ENCODE measurements at places on chromosomes 2 and 18.

GRCh38 chr18:60047556-60047955 lies 147.8 kb downstream of the PMAIP1 start:
- H3K27me3 ChIP-seq = no peaks in the 10 kb centered on the region
- H3K36me3 ChIP-seq = no peaks in the 10 kb centered on the region
- no peaks in the 10 kb centered on the region for H3K4me1 ChIP-seq
- no peak overlapping the region for H3K4me3 ChIP-seq
- no peak for DNase-seq
- H3K27ac ChIP-seq = no peak overlapping the region

DNA sequence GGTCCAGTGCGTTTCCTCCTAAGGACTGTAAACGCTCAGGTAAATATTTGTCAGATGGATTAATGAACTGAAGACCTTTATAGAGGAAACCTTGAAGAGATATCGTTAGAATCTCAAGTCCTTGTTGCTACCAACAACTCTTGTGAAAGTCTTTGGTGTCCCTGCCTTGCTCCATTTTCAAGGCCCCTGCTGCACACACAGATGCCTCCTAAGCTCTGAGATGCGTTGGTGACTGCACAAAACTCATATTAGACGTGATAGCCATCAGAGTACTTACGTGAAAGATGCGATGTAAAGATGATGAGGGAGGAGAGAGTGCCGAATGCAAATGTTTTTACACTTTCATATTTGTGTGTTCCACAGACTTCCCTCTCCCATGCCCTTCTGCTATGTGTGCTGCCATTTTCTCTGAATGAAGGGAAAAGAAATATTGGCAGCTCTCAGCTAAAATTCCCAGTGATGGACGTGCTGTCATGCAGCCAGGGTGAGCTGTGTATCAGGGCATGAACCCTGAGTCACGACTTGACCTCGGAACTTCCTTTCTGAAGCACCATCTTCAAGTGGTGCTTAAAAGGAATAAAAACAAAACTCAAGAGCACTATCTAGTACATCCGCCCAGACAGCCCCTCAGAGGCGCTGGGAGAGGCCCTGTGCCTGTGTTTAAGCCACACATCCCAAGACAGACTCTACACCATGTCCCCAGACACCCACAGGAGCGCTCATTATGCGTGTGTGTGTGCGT lies 117.4 kb downstream of the FAM210A start:
- no peaks in the 10 kb centered on the region for H3K27me3 ChIP-seq
- peak overlapping the region; percentile 85 for H3K27ac ChIP-seq
- H3K36me3 ChIP-seq = peaks cover 12% of the 10 kb centered on the region
- peaks cover 68% of the 10 kb centered on the region for H3K4me1 ChIP-seq

- no peaks in the 10 kb centered on the region for H3K36me3 ChIP-seq
- H3K27ac ChIP-seq = peak overlapping the region; percentile 18
- H3K27me3 ChIP-seq = no peaks in the 10 kb centered on the region
- no peak for DNase-seq
These were observed 157.3 kb upstream of the ALKAL2 start for GRCh38 chr2:444937-445884.

DNA sequence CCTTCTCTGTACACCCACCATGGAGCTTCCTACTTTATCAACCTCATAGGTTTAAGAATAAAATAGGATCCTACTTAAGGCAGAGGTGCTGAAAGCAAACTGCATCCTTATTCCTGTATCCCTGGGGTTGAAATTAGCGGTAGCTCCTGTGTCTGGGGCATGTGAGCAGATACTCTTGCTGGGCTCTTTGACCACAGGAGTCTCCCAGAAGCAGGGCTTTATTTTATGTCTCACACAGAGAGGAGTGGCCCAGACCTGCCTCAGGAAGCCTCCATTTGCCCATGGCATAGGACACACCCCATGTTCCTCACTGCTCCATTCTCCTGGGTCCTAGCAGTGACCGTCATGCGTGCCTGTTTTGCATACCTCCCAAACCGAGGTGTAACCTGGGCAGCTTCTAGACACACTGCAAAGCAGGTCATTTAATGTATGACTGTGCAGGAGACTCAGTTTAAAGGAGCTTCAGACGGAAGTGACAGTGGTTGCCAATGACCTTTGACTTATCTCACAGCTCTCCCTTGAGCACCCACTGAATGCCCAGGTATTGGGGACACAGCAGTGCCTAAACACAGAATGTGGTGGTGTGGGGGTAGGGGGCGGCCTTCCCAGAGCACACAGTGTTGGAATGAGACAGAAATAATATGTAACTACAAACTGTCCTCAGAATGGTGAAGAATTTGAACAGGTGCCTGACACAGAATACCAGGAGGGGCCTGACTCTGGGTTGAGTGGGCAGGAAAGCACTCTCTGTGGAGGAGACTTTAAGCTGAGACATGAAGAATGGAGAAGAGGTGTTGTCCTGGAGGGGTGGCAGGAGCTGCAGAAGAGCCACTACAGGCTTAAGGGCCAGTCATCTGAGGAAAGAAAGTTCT lies 3.7 kb downstream of the TMEM37 start:
- no peak overlapping the region for H3K27ac ChIP-seq
- no peaks in the 10 kb centered on the region for H3K36me3 ChIP-seq
- DNase-seq = no peak
- H3K4me1 ChIP-seq = peaks cover 9% of the 10 kb centered on the region
- no peak overlapping the region for H3K4me3 ChIP-seq

DNA sequence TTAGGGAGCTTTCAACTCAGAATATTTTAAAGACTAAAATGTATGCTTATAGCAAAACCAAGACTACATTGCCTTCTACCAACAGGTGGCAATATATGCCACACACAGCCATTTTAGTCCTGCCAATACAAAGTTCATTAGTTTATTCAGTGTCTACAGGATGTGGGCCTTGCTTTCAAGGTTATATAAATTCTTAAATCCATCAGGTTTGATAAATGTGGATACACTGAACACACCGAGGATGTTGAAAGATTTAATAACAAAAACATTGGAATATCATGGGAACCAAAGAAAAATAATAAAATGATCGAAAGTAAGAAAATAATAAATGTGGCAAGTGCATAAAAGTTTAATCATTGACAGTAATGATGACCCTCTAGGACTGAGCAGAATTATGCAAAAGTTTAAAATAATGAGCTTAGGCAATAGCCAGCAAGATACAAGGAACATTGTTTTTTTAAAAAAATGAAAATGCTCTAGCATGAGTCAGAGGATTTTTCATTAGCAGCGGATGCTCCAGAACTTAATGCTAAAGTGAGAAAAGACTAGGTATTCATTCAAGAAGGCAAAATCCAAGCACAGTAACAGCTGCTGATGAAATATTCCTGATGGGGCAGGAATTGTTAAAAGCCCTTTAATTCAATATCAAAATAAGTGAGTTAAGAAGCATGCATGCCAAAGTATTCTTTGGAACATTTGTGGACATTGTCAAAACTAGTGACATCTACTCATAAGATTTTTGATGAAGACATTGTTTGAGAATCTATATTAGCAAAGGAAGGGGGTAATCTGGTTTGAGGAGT lies 14.2 kb downstream of the SCN9A start:
- H3K27me3 ChIP-seq = no peaks in the 10 kb centered on the region
- H3K27ac ChIP-seq = no peak overlapping the region
- no peaks in the 10 kb centered on the region for H3K4me1 ChIP-seq
- no peak overlapping the region for H3K4me3 ChIP-seq
- H3K36me3 ChIP-seq = no peaks in the 10 kb centered on the region

- H3K4me1 ChIP-seq = peaks cover 29% of the 10 kb centered on the region
- H3K4me3 ChIP-seq = no peak overlapping the region
- peaks cover 100% of the 10 kb centered on the region for H3K27me3 ChIP-seq
- DNase-seq = no peak
These were observed 10.6 kb upstream of the PAX3 start for GRCh38 chr2:222309361-222309760.

- DNase-seq = peak; percentile 28
- H3K4me3 ChIP-seq = peak within 1 kb of the TSS; percentile 38
- peaks cover 56% of the 10 kb centered on the region for H3K27me3 ChIP-seq
- H3K27ac ChIP-seq = no peak within 1 kb of the TSS
- H3K4me1 ChIP-seq = peaks cover 13% of the 10 kb centered on the region
These were observed at the start of gene ZNF385B for GRCh38 chr2:179861416-179862067. Gene ZNF385B, minus strand, starts transcription at chr2:179861612.

- no peaks in the 10 kb centered on the region for H3K27me3 ChIP-seq
- no peak overlapping the region for H3K27ac ChIP-seq
- DNase-seq = no peak
- H3K36me3 ChIP-seq = peaks cover 18% of the 10 kb centered on the region
These were observed 75.6 kb upstream of the OTX1 start for GRCh38 chr2:62974999-62975398.

- H3K36me3 ChIP-seq = peaks cover 41% of the 10 kb centered on the region
- no peaks in the 10 kb centered on the region for H3K27me3 ChIP-seq
- no peak overlapping the region for H3K27ac ChIP-seq
- H3K4me1 ChIP-seq = peaks cover 36% of the 10 kb centered on the region
- DNase-seq = no peak
These were observed 33.7 kb downstream of the FASTKD2 start for GRCh38 chr2:206799083-206799482.

DNA sequence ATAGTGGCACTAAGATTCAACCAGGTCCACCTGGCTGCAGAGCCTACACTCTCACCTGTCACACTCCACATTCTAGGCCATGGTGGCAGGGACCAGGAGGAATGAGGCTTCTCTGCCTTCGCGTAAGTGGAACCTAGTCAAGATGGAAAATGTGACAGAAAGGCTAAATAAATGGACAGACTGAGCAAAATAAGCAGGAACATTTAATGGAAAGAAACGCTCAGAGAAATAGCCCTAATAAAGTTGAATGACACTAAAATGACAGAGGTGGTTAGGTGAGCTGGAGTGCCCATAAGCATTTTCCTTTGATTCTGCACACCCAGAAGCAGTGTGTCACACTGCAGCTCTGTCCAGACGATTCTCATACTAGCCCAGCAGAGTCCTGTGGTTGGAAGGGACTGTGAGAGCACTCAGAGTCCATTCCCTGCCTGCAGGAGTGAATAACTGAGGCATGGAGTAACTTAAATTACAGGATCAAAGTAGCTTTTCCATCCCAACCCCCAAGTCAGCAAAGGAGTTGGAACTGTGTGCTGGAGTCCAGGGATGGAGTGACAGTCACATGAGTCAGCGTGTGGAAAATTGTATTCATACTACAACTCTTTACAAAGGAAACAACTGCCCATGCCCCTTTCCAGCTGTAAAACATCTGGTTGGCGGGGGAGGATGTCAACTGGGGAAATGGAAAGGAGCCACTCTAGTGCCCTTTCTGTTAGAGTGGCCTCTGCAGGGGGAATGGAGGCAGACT lies 105.4 kb upstream of the LGALSL start:
- no peaks in the 10 kb centered on the region for H3K4me1 ChIP-seq
- H3K4me3 ChIP-seq = no peak overlapping the region
- no peak for DNase-seq
- H3K36me3 ChIP-seq = no peaks in the 10 kb centered on the region
- peaks cover 4% of the 10 kb centered on the region for H3K27me3 ChIP-seq
- no peak overlapping the region for H3K27ac ChIP-seq

- H3K27me3 ChIP-seq = no peaks in the 10 kb centered on the region
- H3K4me3 ChIP-seq = no peak overlapping the region
- peaks cover 57% of the 10 kb centered on the region for H3K36me3 ChIP-seq
- peaks cover 7% of the 10 kb centered on the region for H3K4me1 ChIP-seq
- no peak overlapping the region for H3K27ac ChIP-seq
These were observed 50.0 kb downstream of the RHBDD1 start for GRCh38 chr2:226885769-226886435.

DNA sequence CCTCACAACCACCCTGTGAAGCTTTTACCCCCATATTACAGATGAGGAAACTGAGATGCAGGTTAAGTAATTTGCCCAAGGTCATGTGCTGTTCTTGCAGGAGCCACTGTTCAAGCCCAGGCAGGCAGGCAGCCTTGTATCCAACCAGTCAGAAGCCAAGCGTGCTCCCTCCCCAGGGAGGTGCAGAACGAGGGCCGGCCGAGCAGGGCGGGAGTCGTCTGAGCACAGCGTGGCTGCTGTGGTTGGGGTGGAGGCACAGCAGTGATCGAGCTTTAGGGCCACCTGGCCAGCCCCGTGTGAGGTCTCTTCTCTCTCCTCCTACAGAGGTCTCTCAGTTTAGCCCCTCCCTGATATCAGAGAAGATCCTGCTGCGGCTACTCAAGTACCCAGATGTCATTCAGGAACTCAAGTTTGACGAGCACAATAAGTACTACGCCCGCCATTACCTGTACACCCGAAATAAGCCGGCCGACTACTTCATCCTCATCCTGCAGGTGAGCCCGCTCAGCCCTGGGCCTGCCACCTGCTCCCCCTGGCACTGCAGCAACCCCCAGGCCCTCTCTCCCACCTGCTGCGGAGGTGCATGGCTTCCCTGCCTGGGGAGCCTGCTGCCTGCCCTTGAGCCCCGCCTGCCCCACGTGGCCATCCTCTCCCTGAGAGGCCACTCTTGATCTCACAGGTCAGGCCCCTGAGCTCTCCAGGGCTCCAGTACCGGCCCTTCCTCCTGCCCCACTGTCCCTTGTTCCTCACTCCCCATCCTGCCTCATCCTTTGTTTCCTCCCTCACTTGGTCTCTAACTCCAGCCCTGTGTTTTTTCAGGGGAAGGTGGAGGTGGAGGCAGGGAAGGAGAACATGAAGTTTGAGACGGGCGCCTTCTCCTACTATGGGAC lies 17.1 kb upstream of the CNNM3 start:
- no peaks in the 10 kb centered on the region for H3K27me3 ChIP-seq
- H3K4me1 ChIP-seq = no peaks in the 10 kb centered on the region
- no peak overlapping the region for H3K27ac ChIP-seq

DNA sequence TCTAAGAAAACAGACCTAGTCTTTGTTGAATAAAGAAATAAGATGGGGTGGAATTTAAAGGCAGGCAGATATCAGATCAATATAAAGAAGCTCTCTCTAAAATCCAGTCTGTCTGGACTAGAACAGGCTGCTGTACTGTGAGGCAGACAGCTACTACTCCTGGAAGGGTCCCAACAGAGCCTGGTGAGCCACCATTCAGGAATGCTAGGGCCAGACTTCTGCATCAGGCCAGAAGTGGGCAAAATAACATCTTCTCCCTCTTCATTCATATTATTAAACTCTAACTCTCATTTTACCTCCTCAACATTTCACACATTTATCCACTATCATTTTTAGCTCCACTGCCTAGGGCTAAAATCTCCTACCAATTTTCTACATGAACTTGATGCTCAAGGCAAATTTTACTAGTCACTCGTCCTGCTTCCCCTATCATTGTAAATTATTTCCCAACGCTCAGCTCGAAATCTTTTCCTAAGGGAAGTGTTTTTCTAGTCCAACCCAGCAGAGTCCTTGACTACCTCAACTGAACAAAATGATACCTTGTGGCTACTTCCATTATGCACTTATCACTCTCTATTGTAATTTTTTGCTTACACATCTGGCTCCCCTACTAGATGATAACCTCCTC lies 45.2 kb upstream of the GLS start:
- no peaks in the 10 kb centered on the region for H3K36me3 ChIP-seq
- peaks cover 23% of the 10 kb centered on the region for H3K4me1 ChIP-seq
- H3K27ac ChIP-seq = no peak overlapping the region
- H3K27me3 ChIP-seq = no peaks in the 10 kb centered on the region
- H3K4me3 ChIP-seq = no peak overlapping the region
- no peak for DNase-seq

GRCh38 chr2:112182581-112183034 lies 44.4 kb downstream of the FBLN7 start:
- peak overlapping the region; percentile 83 for H3K4me3 ChIP-seq
- no peaks in the 10 kb centered on the region for H3K27me3 ChIP-seq
- peaks cover 73% of the 10 kb centered on the region for H3K4me1 ChIP-seq
